Type B pancreatic cell (in vitro differentiated cells): ENCODE measurements at places on chromosomes 3 and 15. TPM values are rescaled to one million over a fixed set of nuclear protein-coding genes. Genes with fewer than 3 reads are reported as not detected.

Gene TRPM7
- 39.0 and 43.6 TPM in 2 replicates for total RNA-seq

GRCh38 chr15:55007561-55007960 lies 189.2 kb downstream of the RSL24D1 start:
- peaks cover 9% of the 10 kb centered on the region for H3K27me3 ChIP-seq
- DNase-seq = no peak
- no peak overlapping the region for H3K4me3 ChIP-seq
- H3K27ac ChIP-seq = no peak overlapping the region
- no peaks in the 10 kb centered on the region for H3K4me1 ChIP-seq

Gene GRIP2
- 2.7 and 5.6 TPM in 2 replicates for total RNA-seq

GRCh38 chr3:173688216-173688842 lies 290.8 kb downstream of the NLGN1 start:
- no peaks in the 10 kb centered on the region for H3K27me3 ChIP-seq
- no peaks in the 10 kb centered on the region for H3K4me1 ChIP-seq
- no peak overlapping the region for H3K4me3 ChIP-seq

Gene OR5K1
- total RNA-seq = not detected in 2 replicates

Gene KCNMB2
- 1.1 and 1.3 TPM in 2 replicates for total RNA-seq

Gene MORC1
- total RNA-seq = not detected in 2 replicates

Gene LNP1
- total RNA-seq = 3.4 and 6.2 TPM in 2 replicates

GRCh38 chr3:40452562-40452875 lies 4.6 kb upstream of the RPL14 start:
- H3K27me3 ChIP-seq = no peaks in the 10 kb centered on the region
- H3K4me1 ChIP-seq = peaks cover 25% of the 10 kb centered on the region
- peak overlapping the region; percentile 94 for H3K4me3 ChIP-seq
- H3K27ac ChIP-seq = peak overlapping the region; percentile 93
- DNase-seq = no peak

GRCh38 chr15:36449084-36449661 lies 130.3 kb upstream of the CDIN1 start:
- H3K27ac ChIP-seq = no peak overlapping the region
- H3K4me1 ChIP-seq = peaks cover 9% of the 10 kb centered on the region
- DNase-seq = no peak
- H3K36me3 ChIP-seq = no peaks in the 10 kb centered on the region

DNA sequence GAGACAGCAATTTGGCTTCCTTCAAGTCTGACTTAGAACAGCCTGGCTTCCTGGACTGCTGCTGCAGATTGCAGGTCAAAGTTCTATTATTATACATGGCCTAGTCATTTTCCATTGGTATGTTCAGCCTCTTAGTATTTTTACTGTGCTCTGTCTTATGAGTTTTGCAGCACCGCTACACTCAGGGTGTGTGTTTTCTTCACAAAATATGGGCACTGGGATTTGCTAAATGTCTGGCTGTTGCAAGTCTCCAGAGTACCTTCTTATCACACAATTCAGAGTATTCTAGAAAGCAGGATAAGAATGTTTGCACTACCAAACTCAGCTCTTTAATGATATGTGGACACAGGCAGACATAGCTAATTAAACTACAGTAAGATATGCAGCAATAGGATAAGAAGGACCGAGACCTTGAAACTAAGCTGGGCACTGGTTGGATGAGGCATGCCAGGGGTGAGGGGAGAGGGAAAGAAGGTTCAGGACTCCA lies 203.0 kb upstream of the PDZRN3 start:
- H3K4me3 ChIP-seq = no peak overlapping the region
- H3K4me1 ChIP-seq = peaks cover 12% of the 10 kb centered on the region
- H3K27ac ChIP-seq = no peak overlapping the region
- no peak for DNase-seq
- peaks cover under 1% of the 10 kb centered on the region for H3K36me3 ChIP-seq

Gene ADAMTS7
- total RNA-seq = 8.4 and 51.9 TPM in 2 replicates

GRCh38 chr15:44286814-44287452 lies 1.6 kb upstream of the GOLM2 start:
- no peak for DNase-seq
- peaks cover 20% of the 10 kb centered on the region for H3K4me1 ChIP-seq
- H3K27ac ChIP-seq = peak overlapping the region; percentile 97
- H3K36me3 ChIP-seq = peaks cover 5% of the 10 kb centered on the region

GRCh38 chr3:187974871-187975271 lies 179.1 kb upstream of the LPP start:
- peaks cover 6% of the 10 kb centered on the region for H3K4me1 ChIP-seq
- no peak overlapping the region for H3K4me3 ChIP-seq
- no peak for DNase-seq
- no peaks in the 10 kb centered on the region for H3K36me3 ChIP-seq
- H3K27me3 ChIP-seq = peaks cover 4% of the 10 kb centered on the region
- H3K27ac ChIP-seq = no peak overlapping the region

GRCh38 chr3:114608293-114608692 lies 314.5 kb downstream of the TIGIT start:
- no peak overlapping the region for H3K27ac ChIP-seq
- no peaks in the 10 kb centered on the region for H3K27me3 ChIP-seq
- no peaks in the 10 kb centered on the region for H3K36me3 ChIP-seq
- H3K4me1 ChIP-seq = peaks cover 10% of the 10 kb centered on the region

DNA sequence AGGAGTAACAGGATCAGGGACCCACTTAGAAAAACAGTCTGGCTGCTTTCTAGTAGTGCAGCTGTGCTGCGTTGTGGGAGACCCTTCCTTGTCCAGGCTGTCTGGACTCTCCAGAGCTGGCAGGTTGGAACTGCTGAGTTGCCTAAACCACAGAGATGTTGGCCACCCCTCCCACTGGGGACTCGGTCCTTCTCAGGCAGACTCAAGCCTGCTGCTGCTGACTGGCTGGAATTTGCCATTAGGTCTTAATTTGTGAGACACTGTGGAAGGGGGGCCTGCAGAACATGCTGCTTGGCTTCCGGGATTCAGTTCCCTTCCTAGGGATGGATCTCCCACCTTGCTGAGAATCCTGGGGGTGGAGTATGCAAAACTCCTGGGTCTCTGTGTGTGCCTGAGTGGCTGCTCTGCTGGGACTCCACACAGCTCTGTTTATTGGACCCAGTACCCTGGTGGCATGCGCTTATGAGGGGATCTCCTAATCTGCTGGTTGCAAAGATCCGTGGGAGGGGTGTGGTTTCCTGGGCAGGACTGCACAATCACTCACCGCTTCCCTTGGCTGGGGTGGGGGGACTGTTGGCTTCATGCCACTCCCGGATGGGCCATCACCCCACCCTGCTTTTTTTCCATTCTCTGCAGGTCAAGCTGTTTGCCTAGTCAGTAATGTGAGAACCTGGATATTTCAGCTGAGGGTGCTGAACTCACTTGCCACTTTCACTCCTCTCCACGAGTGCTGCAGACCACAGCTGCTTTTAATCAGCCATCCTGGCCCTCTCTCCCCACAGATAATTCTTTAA lies 150.5 kb downstream of the CFAP20DC start:
- H3K27ac ChIP-seq = no peak overlapping the region
- H3K4me3 ChIP-seq = no peak overlapping the region
- no peaks in the 10 kb centered on the region for H3K36me3 ChIP-seq
- H3K27me3 ChIP-seq = no peaks in the 10 kb centered on the region
- peaks cover 12% of the 10 kb centered on the region for H3K4me1 ChIP-seq

- no peaks in the 10 kb centered on the region for H3K4me1 ChIP-seq
- H3K36me3 ChIP-seq = peaks cover 3% of the 10 kb centered on the region
- no peak for DNase-seq
These were observed 53.0 kb upstream of the ROPN1 start for GRCh38 chr3:124044956-124045355.

- H3K27ac ChIP-seq = no peak overlapping the region
- no peaks in the 10 kb centered on the region for H3K4me1 ChIP-seq
- DNase-seq = no peak
- no peak overlapping the region for H3K4me3 ChIP-seq
- H3K36me3 ChIP-seq = peaks cover 6% of the 10 kb centered on the region
These were observed 12.9 kb downstream of the AMIGO3 start for GRCh38 chr3:49706456-49707112.

DNA sequence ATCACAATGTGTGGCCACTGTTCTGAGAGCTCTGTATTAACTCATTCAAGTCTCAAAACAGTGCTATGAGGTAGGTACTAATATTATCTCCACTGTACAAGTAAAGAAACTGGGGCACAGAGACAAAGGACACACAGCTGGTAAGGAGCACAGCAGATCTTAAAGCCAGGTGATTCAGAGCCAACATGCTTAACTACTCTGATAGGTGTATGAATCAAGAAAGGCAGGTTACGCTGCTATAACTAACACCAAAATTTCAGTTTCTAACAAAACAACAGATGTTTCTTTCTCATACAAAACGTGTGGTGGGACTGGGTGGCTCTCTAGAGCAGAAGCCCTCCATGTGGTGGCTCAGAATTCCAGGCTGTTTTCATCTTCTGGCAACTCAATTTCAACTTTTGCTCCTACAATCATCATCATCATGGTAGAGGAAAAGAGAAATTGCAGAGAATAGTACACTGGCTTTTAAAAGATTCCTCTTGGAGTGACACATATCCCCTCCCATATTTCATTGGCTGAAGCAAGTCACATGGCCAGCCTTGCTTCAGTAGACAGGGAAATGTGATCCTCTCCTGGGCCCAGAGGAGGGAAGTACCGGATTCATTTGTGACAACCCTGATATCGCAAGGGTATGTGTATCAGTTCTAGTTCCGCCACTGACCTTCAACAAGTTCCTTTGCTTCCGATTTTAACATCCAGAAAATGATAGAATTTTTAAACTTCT lies 126.2 kb upstream of the PTX3 start:
- H3K27ac ChIP-seq = no peak overlapping the region
- no peak overlapping the region for H3K4me3 ChIP-seq
- no peaks in the 10 kb centered on the region for H3K4me1 ChIP-seq
- H3K27me3 ChIP-seq = no peaks in the 10 kb centered on the region
- no peak for DNase-seq
- H3K36me3 ChIP-seq = no peaks in the 10 kb centered on the region

Gene ONECUT1
- 11.0 and 11.1 TPM in 2 replicates for total RNA-seq

- no peak for DNase-seq
- peak overlapping the region; percentile 76 for H3K27ac ChIP-seq
- H3K27me3 ChIP-seq = no peaks in the 10 kb centered on the region
- peaks cover 27% of the 10 kb centered on the region for H3K4me1 ChIP-seq
- peaks cover 31% of the 10 kb centered on the region for H3K36me3 ChIP-seq
- peak overlapping the region; percentile 44 for H3K4me3 ChIP-seq
These were observed 6.0 kb downstream of the SNRPA1 start for GRCh38 chr15:101288905-101289513.

- H3K27ac ChIP-seq = no peak overlapping the region
- H3K36me3 ChIP-seq = no peaks in the 10 kb centered on the region
- H3K4me1 ChIP-seq = no peaks in the 10 kb centered on the region
- peaks cover 20% of the 10 kb centered on the region for H3K27me3 ChIP-seq
These were observed 39.5 kb downstream of the CADPS start for GRCh38 chr3:62835554-62836236.

- peak overlapping the region; percentile 83 for H3K27ac ChIP-seq
- H3K27me3 ChIP-seq = no peaks in the 10 kb centered on the region
- no peaks in the 10 kb centered on the region for H3K36me3 ChIP-seq
These were observed 39.3 kb downstream of the PLD1 start for GRCh38 chr3:171770689-171771620.

GRCh38 chr3:185847506-185847905 lies 22.7 kb upstream of the IGF2BP2 start:
- no peaks in the 10 kb centered on the region for H3K36me3 ChIP-seq
- no peak overlapping the region for H3K4me3 ChIP-seq
- no peak overlapping the region for H3K27ac ChIP-seq
- no peak for DNase-seq
- peaks cover 5% of the 10 kb centered on the region for H3K4me1 ChIP-seq

Gene MRPL3
- total RNA-seq = 93.4 and 96.2 TPM in 2 replicates

Gene PLA2G4E
- total RNA-seq = 0.12 TPM in 1 of 2 replicates, not detected in the other

Gene GALNT15
- total RNA-seq = 0.17 TPM in 1 of 2 replicates, not detected in the other

Gene C3orf70
- 1.6 and 4.1 TPM in 2 replicates for total RNA-seq

GRCh38 chr15:89566181-89566580 lies 9.1 kb upstream of the TICRR start:
- no peaks in the 10 kb centered on the region for H3K36me3 ChIP-seq
- no peaks in the 10 kb centered on the region for H3K4me1 ChIP-seq
- peaks cover 18% of the 10 kb centered on the region for H3K27me3 ChIP-seq
- no peak overlapping the region for H3K4me3 ChIP-seq
- DNase-seq = no peak
- H3K27ac ChIP-seq = no peak overlapping the region

- peaks cover 8% of the 10 kb centered on the region for H3K27me3 ChIP-seq
- H3K27ac ChIP-seq = no peak overlapping the region
- H3K4me3 ChIP-seq = no peak overlapping the region
- no peak for DNase-seq
These were observed 48.1 kb downstream of the COL8A1 start for GRCh38 chr3:99686469-99686868.

DNA sequence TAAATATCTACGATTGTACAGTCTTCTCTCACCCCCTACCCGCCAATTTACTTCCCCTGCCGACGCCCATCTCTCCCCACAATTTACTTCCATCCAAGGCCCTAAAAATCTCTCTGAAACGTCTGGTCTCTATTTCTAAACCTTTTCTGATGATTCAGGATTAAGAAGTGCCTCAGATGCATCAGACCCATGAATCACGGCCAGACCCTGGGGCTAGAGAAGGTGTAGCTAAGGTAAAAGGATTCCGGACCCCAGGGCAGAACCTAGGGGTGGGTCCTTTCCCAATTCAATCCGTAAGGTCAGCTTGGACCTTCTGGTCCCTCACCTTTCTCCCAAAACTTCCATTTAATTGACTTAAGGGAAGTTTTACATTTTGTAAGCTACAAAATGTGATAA lies 46.4 kb downstream of the LRIG1 start:
- H3K36me3 ChIP-seq = peaks cover 24% of the 10 kb centered on the region
- no peak overlapping the region for H3K27ac ChIP-seq
- peaks cover 44% of the 10 kb centered on the region for H3K4me1 ChIP-seq
- H3K4me3 ChIP-seq = no peak overlapping the region
- peaks cover 9% of the 10 kb centered on the region for H3K27me3 ChIP-seq

Gene LPP
- total RNA-seq = 96.7 and 112 TPM in 2 replicates

GRCh38 chr3:126916546-126916945 lies 66.4 kb upstream of the PLXNA1 start:
- peaks cover 2% of the 10 kb centered on the region for H3K4me1 ChIP-seq
- H3K27me3 ChIP-seq = no peaks in the 10 kb centered on the region
- no peak overlapping the region for H3K4me3 ChIP-seq
- H3K27ac ChIP-seq = no peak overlapping the region
- no peaks in the 10 kb centered on the region for H3K36me3 ChIP-seq

Gene RYR3
- total RNA-seq = 2.2 and 2.9 TPM in 2 replicates

- H3K36me3 ChIP-seq = no peaks in the 10 kb centered on the region
- H3K4me3 ChIP-seq = no peak overlapping the region
- H3K27me3 ChIP-seq = peaks cover 4% of the 10 kb centered on the region
- H3K4me1 ChIP-seq = no peaks in the 10 kb centered on the region
These were observed 16.3 kb upstream of the DOCK3 start for GRCh38 chr3:50658416-50658815.

DNA sequence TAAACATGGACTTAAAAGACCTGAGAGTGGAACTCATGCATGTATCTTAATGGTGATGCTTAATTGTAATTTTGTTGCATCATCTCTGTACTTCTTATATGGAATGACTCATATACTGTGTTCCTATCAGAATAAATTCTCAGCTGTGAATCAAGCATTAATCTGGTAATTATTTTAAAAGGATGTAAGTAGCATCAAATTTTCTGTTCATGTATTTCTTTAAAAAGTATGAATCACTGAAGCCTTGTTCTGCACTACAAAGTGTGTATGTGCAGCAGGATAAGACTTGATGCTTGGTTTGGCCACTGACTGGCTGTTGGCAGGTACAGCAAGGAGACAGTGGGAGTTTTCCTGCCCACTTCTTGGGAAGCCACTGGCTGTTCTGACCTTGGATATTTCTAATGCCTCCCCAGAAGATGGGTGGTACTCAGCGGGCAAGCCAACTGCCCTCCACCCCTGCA lies 123.9 kb downstream of the ANO10 start:
- H3K27ac ChIP-seq = no peak overlapping the region
- no peak for DNase-seq
- peaks cover 8% of the 10 kb centered on the region for H3K4me1 ChIP-seq
- H3K36me3 ChIP-seq = no peaks in the 10 kb centered on the region
- no peak overlapping the region for H3K4me3 ChIP-seq

GRCh38 chr3:158846803-158847451 lies 45.1 kb downstream of the MFSD1 start:
- no peaks in the 10 kb centered on the region for H3K36me3 ChIP-seq
- H3K4me3 ChIP-seq = no peak overlapping the region
- no peak overlapping the region for H3K27ac ChIP-seq
- peaks cover 16% of the 10 kb centered on the region for H3K27me3 ChIP-seq
- no peak for DNase-seq
